ENCODE measurements at places on chromosomes 7 and 10.

- DNase-seq, result no peak
Measured at GRCh38 chr10:8055420-8056349, 1.2 kb downstream of the GATA3 start.

- no peak for DNase-seq
Measured at GRCh38 chr7:41870461-41871138, 167.7 kb upstream of the INHBA start.

DNA sequence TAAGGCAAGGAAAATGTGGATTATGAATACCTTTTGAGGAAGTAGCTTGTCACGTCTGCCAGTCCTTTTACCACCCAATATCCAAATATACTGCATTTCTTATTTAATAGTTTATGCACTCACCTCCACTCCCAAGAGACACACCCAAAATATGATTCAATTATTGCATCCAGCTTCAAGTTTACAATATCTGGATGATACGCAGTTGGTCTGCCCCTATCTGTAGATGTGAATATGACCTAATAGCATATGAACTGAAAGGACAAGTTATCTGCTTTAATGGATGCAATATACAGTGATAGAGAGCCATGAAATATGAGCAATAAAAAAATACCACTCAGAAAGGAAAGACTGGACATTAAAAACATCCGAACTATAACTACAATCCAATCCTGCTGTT lies 159.4 kb upstream of the MAGI2 start:
- DNase-seq, result no peak

DNA sequence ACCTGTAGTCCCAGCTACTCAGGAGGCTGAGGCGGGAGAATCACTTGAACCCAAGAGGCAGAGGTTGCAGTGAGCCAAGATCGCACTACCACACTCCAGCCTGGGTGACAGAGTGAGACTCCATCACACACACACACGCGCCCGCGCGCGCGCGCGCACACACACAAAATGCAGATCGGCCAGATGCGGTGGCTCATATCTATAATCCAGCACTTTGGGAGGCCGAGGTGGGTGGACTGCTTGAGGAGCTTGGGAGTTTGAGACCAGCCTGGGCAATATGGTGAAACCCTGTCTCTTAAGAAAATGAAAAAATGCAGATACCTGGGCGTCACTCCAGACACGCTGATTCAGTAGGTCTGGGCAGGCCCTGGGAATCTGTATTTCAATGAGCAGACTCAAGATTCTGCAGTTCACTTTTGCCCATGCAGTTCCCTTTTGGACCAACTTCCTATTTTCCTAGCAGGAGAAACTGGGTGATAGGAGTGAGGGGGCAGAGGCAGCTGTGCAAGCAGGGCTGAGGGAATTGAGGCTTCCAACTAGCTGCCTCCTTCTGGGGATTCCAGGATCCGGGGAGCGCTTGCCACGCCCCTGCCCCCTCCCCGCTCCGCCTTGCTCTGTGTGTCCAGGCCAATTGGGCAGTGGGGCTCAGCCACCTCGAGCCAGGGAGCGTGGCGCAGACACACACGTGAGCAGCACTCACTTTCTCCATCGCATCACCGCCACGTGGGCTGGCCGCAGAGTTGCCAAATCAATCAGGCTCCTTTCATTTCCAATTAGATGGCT lies 173.6 kb downstream of the SH3PXD2A start:
- DNase-seq, result no peak

DNA sequence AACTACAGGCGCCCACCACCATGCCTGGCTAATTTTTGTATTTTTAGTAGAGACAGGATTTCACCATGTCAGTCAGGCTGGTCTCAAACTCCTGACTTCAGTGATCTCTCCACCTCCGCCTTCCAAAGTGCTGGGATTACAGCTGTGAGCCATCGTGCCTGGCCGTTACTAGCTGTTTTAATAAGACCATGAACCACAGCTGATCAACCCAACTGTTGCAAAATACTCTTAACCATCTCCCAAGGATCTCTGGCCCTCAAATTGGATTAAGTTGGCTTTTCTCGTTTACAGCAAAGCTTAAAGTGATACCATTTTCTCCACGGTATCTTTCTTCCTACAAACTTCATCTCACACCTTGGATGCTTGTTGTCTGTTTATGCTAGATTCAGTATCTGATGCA lies 18.3 kb downstream of the ZFAND2A start:
- DNase-seq, result no peak

GRCh38 chr7:70646536-70647248 lies 485.3 kb upstream of the GALNT17 start:
- no peak for DNase-seq

DNA sequence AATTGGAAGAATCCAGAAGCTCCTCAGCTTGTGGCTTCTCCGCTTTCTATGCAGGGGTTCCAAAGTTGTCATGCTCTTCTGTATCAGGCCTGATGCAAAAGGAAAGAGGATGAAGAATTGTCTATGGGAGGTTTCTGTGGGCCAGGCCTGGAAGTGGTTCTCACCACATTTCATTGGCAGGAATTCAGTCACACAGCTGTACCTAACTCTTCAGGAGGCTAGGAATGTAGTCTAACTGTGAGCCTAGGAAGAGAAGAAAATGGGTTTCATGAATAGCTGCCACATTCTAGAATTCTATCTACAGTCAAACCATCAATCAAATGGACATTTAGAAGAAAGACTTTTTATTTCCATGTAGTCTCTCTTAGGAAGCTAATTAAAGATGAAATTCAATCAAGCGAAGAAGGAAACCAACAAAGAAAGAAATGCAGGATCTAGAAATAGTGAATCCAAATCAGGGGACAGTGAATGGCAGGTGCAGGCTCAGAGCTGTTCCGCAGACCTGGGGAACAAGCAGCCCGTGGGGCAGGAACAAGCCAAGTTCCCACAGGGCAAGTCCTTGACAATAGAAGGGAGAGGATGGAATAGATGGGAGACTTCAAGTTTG lies 25.4 kb upstream of the USP6NL start:
- DNase-seq, result no peak

DNA sequence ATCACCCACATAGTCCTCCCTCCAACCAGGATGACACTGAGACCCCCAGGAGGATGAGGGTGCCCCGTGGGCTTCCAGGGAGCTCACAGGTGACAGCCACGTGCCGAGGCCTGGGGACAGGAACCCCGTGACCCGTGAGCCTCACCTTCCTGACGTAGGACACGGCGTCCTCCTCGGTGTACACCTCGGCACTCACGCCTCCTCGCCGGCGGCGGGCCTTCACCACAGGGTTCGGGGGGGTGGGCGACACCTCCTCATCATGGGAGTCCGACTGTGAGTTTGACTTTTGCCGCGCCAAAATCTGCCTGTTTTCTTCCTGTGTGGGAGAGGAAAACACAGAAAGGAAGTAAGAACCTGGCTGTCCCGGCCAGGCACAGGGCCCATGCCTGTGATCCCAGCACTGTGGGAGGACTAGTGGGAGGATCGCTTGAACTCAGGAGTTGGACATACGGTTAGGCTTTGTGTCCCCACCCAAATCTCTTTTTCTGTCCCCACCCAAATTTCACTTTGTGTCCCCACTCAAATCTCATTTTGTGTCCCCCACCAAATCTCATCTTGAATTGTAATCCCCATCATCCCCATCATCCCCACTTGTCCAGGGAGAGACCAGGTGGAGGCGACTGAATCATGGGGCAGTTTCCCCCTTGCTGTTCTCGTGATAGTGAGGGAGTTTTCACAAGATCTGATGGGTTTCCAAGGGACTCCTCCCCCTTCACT lies 45.9 kb upstream of the DNAAF5 start:
- no peak for DNase-seq

GRCh38 chr7:125927556-125927955 lies 997.9 kb upstream of the POT1 start:
- DNase-seq, result no peak

- no peak for DNase-seq
Measured at GRCh38 chr10:3162533-3162932, 10.0 kb downstream of the PITRM1 start.

DNA sequence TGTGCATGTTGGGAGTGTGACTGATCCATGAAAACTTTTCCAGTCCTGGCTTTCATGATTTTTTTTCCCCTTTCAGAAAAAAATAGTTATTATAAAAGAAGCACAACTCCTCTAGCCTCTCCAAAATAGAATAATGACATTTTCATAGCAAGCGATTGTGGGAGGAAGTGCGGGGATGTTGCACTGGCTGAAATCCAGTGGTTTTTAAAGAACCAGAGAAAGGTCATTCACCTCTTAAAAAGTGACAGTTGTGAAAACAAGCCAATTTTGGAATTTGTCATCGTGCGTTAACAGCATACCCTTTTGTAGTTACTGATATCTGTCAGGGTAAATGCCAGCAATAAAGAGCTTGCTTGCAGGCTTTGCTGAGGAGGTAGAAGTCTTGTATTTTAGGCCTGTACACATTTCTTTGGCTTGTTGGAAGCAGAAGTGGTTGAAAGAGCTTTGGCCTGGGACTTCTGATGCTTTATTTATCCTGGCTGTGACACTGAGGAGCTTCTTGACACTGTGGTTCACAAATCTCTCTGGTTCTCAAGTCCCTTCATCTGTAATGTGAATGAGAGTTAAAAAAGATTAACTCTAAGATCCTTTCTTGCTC lies 545.9 kb downstream of the REEP3 start:
- no peak for DNase-seq

DNA sequence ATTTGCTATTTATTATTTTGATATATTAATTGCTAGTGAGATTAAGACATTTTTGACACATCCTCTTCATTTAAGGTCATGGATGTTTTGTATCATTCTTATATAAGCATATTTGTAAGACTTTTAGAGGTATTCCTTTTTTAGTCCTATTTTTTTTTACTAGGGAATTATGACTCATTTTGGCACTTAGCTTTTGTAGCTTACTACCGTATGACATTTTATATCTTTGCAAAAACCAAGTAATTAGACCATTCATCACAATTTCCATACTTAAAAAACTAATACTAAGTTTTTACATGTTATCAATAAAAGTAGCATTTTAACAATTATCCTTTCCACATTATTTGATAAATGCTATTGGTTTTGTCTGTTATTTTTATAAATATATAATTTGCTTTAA lies 41.6 kb downstream of the BMPR1A start:
- DNase-seq, result no peak

- peak; percentile 21 for DNase-seq
Measured at GRCh38 chr10:119608316-119609155, 11.8 kb upstream of the TIAL1 start.

DNA sequence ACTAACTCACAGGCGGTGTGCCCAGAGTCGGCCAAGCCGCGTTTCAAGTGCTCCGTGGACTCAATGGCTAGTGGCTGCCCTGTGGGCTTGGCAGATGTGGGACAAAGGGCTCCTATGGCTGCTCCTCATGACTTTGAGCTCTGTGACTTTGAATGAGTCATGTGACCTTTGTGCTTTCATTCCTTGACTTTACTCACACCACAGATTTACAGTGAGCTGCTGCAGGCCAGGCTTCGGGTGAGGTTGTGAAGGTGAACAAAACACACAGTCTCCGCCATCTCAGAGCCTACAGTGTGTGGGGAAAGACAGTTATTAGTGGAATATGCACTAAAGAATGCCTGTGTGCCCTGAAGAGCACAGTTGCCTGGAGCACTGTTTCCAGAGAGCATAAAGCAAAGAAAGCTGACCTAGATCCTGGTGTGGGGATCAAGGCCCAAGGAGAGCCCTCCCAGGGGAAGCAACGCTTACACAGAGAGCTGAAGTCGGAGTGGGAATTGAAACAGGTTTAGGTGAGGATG lies 29.7 kb upstream of the PLEKHA1 start:
- no peak for DNase-seq

DNA sequence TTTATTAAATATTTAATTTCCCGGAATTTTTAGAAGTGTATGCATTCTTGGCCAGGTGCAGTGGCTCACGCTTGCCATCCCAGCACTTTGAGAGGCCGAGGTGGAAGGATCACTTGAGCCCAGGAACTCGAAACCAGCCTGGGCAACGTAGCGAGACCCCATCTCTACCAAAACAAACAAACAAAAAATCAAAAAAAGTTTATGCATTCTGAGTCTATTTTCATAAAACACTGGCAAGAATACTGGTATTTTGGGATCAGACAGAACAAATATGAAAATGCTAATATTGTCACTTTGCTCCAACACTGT lies 440.8 kb upstream of the FOXK1 start:
- DNase-seq, result no peak

GRCh38 chr10:32349199-32349585 lies 2.2 kb upstream of the EPC1 start:
- no peak for DNase-seq

DNA sequence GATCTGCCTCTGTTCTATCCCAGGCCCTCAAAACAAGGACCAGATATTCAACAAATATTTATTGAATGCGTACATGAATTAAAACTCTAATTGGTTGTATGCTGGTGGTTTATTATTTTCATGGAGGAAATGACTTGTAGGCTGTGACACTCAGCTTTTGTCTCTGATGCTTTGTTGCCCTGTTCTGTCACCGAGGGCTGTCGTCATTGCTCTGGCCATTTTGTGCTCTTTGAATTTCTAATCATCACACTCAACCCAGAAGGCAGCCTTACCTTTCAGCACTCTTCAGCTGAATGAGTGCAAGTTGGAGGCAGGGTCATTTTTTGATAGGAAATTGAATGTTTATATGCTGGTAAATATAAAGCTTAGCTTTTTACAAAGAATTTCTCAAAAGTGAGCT lies 14.5 kb downstream of the SRGN start:
- no peak for DNase-seq

- no peak for DNase-seq
Measured at GRCh38 chr10:71848325-71849275, 2.5 kb downstream of the PSAP start.

- DNase-seq, result peak; percentile 66
Measured at GRCh38 chr10:43105102-43105955, 28.5 kb downstream of the RET start.

GRCh38 chr7:23335136-23335535 lies 36.0 kb downstream of the MALSU1 start:
- no peak for DNase-seq

- DNase-seq, result no peak
Measured at GRCh38 chr10:112912410-112912928, 37.6 kb upstream of the TCF7L2 start.

Data from T-helper 9 cell (primary cell).